ENCODE measurements at places on chromosomes 13 and 19. TPM values are rescaled to one million over a fixed set of nuclear protein-coding genes. Genes with fewer than 3 reads are reported as not detected.
A peak's percentile ranks its signal among the peaks of the same experiment; 100 is the strongest.

Gene METTL21C
- not detected for total RNA-seq

Gene FLT3LG
- total RNA-seq = 51.0 TPM

- peak; percentile 38 for DNase-seq
These were observed 7.9 kb upstream of the LINGO3 start for GRCh38 chr19:2315818-2316353.

GRCh38 chr19:10044390-10044789 lies 31.1 kb downstream of the RDH8 start:
- no peak for DNase-seq

DNA sequence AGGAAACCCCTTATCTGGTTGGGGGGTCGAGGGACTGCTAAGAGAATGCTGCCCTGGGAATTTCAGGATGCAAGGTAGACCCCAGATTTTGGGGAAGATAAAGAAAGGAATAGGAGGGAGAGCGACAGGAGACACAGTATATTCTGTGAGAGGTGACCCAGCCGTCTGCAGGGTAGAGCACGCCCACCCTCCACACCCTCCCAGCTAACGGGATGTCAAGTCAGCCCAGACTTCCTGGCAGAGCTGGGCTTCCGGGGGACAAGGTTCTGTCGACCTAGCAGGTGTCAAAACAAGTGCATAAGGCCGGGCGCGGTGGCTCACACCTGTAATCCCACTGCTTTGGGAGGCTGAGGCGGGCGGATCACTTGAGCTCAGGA lies 695 bp upstream of the PRR36 start:
- no peak for DNase-seq

Gene TDRD12
- 0.24 TPM for total RNA-seq
